T-helper 17 cell (primary cell): ENCODE measurements at places on chromosomes 3 and 15.

DNA sequence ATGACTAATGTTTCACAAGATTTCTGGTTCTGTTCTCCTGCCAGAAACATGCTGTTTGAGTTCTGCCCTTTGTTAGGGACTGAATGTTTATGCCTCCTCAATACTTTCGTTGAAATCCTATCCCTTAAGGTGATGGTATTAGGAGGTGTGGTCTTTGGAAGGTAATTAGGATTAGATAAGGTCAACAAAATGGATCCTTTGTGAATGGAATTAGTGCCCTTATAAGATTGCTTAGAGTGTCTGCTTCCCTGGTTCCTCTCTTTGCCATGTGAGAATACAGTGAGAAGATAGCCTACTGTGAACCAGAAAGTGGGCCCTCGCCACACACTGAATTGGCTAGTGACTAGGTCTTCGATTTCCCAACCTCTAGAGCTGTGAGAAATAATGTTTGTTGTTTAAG, 621.4 kb upstream of the ALCAM start:
- no peak for DNase-seq

DNA sequence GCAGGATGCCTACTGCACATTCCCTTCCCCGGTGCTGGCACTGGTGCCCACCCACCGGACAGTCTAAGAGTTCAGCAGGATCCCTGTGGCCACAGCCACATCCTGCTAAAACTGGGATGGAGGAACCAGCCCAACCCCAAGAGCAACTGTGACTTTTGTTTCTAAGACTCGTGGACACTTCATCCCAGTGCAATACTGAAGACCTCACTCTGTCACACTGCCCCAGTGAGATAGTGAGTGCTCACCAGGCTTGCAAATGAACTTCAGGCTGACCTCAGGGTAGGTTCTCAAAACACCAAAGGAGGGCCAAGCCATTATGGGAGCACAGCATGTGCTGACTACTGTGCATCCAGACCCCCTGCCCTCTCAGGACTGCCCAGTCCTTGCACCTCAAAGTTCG, 46.7 kb upstream of the MTMR14 start:
- no peak for DNase-seq

GRCh38 chr3:187533797-187534196, 136.4 kb downstream of the SST start:
- no peak for DNase-seq

- no peak for DNase-seq
Observed at GRCh38 chr3:52547143-52547542, 10.7 kb downstream of the UQCC5 start.

DNA sequence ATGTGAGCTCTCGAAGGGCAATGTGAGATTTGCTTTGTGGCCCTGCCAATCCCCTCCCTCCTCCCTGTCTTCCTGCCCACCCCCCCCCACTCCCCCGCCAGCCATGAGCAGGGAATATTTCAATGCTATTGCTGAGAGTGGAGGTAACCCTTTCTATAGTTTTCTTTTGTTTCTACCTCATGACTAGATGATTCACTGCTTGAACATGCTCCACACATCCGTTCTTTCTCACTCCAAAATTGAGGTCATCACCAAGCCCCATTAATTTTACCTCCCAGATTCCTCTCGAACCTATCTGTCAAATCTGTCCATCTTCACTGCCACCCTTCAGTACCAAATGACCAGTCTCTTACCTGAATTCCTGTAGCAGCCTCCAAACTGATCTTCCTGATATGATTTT, 12.2 kb downstream of the ZNF774 start:
- no peak for DNase-seq

- no peak for DNase-seq
Observed at GRCh38 chr15:31280046-31280830, 46.4 kb upstream of the KLF13 start.

- DNase-seq = no peak
Observed at GRCh38 chr3:98699132-98699531, 64.0 kb upstream of the ST3GAL6 start.

DNA sequence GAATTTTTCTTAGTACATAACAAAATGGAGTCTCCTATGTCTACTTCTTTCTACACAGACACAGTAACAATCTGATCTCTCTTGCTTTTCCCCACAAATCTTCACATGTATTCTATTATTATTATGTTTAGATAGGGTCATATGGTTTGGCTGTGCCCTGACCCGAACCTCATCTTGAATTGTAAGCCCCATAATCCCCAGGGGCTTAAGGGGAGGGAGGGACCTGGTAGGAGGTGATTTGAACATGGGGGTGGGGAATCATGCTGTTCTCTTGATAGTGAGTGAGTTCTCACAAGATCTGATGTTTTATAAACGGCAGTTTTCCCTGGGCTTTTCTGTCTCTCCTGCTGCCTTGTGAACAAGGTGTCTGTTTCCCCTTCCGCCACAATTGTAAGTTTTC, 86.7 kb upstream of the SELENOK start:
- no peak for DNase-seq

DNA sequence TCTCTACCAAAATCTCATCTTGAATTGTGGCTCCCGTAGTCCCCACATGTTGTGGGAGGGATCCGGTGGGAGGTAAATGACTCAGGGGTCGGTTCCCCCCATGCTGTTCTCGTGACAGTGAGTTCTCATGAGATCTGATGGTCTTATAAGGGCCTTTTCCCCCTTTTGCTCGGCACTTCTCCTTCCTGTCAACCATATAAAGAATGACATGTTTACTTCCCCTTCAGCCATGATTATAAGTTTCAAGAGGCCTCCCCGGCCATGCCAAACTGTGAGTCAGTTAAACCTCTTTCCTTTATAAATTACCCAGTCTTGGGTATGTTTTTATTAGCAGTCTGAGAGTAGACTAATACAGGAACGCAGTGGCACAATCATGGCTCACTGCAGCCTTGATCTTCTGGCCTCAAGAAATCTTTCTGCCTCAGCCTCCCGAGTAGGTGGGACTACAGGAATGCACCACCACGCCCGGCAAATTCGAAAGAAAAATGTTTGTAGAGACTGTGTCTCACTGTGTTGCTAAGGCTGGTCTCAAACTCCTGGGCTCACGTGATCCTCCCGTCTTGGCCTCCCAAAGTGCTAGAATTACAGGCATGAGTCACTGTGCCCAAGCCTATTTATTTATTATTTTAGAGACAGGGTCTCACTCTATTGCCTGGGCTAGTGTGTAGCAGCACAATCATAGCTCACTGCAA, 101.0 kb downstream of the ATP10A start:
- no peak for DNase-seq

GRCh38 chr3:38989917-38990510, 61.7 kb downstream of the SCN11A start:
- DNase-seq = no peak

- no peak for DNase-seq
Observed at GRCh38 chr3:123066896-123067688, at the start of gene PDIA5. TSS of gene PDIA5 (plus strand) at chr3:123067025. CDS start at chr3:123067165, 140 bp downstream.

- no peak for DNase-seq
Observed at GRCh38 chr3:8094415-8094814, 407.2 kb upstream of the LMCD1 start.

- DNase-seq = no peak
Observed at GRCh38 chr3:31636049-31636448, 103.3 kb downstream of the STT3B start.

- DNase-seq = no peak
Observed at GRCh38 chr15:63015618-63016017, 26.9 kb upstream of the TPM1 start.

DNA sequence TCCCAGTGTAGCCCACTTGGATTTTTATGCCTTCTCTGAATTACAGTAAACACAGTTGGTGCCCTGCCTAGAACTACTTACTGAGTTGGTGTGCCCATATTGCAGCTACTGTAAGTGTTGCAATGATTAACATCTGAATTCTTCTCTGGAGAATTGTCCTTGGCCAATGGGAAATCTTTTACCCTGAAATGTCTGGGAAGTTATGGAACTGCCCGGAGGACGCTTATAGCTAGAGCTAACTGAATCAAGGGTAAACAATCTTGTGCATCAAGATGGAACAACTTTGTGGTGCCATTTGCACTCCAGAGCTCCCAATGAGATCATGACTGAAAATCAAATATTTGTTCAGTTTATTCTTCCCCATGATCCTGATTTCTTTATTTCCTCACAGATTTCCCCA, 246.7 kb upstream of the CBLB start:
- no peak for DNase-seq

GRCh38 chr3:120449701-120450599, 842 bp downstream of the FSTL1 start:
- no peak for DNase-seq

- DNase-seq = no peak
Observed at GRCh38 chr15:69543681-69544364, 91.2 kb downstream of the RPLP1 start.

DNA sequence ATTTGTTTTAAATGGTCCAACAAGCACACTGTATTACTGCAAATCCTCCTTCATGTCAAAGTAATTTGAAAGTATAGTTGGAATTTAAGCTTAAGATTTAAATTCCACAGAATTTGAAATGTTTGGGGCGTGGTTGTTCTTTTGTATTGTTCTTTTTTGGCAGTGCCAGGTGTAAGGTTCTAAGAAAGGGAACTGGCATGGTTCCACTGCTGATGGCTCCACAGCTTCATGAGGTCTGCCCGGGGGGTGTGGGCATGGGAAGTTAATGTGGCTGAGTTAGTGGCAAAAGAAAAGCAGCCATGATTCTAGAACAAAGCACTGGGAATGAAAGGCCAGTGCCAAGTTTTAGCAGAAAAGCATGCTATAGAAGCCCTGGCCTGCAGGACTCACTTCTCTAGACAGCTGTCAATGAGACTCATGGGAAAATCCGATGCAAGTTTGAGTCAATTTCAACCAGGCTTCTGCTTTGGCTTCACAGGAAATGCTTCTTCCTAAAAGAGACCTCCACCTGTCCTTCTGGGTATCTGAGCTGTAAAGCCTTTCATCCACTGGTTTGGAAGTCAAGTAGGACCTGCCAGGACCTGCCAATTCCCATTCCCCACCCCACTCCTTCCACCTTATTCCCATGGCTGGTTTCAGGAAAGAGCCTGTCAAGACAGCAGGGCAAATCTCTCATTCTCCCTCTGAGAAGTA, 18.9 kb downstream of the CDCP1 start:
- DNase-seq = no peak

DNA sequence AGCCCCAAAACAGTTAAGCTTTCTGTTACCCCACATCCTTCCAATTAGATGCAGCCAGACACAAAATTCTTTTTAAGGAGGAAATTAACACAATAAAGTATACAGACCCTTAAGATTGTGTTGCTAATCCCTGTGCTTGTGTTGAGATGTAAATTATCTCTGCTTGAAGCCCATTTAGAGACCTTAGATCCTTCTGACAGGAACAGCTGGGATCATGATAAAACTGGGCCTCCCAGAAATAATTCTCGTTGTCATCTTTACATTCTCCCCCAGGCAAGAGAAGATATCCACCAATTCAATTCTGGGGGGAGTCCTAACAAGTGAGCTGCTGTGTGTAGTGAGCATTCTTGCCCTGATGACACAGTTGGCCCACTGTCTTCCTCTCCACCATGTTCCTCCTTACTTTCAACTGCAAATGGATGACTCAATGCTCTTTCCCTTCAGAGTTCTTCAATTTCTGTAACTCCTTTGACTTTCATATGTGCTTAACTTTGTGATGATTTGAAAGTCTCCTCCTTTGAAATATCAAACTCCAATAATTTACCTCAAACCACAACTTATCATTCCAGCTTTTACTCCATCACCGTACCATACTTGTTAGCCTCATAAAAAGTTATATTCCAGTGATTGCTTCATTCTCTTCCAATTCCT, 186.6 kb downstream of the RAP2B start:
- DNase-seq = no peak

DNA sequence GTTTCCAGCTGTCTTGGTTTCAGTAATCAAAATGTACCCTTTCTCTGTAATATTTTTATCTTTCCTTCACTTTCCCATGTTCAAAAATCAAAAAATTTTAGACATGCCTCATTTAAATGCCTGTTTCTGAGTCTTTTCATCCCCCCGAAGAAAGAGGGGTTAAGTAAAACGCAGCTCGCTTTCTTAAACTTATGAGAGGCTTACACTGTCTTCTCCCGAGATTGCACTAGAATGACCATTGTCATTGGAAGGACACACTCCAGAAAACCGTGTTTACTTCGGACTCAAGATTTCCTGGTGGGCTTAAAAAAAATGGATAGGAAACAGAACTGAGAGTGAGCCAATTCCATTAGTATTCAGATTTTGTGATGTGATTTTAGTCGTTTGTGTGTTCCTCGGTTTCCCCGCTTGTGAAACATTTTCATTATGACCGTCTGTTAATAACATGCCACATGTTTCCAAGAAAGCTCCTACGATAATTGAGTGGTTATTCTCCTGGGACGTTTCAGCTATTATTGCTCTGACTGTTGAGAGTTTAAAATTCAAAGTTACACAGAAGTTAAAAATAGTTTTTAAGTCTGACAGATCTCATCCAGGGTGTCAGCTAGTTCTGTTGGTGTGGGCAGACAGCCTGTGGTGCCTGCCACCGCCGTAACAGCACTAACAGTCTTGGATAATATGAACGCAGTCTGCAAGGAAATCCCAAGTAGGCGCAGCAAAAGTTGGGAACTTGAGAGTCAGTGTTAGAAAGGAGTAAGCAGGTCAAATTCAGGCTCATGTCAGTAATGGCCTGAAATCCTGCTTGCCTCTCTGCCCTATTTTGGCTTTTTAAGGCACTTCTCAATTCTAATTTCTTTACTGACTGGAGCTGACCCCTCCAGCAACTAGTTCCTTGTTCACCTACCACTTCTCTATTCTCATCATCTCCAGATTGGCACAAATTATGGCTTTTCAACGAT, 1.5 kb downstream of the CRYBG3 start:
- DNase-seq = no peak

GRCh38 chr15:69451951-69452691, 497 bp upstream of the RPLP1 start:
- no peak for DNase-seq
